ENCODE measurements at places on chromosomes 4 and X.

GRCh38 chr4:101806914-101807313, 16.4 kb downstream of the BANK1 start:
- DNase-seq = no peak

DNA sequence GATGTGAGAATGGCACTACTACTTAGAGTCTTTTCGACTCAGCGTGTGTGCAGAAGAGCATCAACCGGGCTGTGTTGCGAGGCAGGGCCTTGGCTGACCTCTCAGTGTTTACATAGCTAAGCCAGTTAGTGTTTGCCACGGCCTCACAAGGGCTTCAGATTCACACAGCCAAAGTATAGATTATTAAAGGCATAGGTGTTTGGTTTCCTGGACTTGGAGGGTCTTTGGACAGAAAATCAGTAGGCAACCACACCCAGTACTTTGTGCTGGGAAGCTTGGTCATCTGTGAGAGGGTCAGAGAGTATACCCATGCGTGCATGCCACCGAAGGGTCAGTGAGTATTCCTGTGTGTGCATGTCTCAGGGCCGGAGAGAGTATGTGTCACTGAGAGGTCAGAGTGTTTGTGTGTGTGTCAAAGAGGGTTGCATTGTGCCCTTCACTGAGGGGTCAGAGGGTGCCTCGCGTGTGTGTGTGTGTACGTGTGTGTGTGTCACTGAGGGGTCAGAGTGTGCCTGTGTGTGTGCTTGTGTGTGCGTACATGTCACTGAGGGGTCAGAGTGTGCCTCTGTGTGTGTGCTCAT, 69.7 kb upstream of the MSANTD1 start:
- no peak for DNase-seq

DNA sequence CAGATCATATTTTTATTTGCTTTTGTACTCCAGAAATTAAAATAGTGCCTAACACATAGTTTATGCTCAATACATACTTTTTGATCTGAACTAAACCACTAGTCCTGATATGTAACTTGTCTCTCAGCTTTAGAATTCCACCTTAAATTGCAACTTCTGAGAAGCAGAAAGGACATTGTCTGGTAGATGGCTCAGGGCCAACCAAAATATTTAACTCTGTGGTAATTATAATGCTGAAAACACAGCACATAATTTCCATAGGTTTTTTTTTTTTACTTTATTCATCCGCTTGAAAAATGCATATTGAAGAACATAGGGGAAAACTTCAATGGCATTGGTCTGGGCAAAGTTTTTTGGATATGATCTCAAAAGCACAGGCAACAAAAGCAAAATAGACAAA, 59.3 kb downstream of the AREG start:
- DNase-seq = no peak

DNA sequence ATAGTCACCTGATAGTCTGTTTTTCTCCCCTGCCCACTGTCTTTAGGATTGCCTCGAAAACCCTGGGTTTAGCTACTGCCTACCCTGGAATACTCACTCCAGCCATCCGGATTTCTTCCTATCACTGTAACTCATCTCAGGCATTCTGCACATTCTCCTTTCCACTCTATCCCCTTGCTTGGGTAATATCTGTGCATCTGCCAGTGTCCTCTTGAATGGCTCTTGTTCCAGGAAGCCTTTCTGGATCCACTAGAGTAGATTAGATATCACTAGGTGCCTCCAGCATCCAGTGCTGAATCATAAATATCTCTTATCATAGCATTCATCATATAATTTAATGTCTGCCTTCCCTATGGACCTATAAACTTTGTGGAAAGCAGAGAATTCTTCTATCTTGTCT, 17.1 kb upstream of the GALNT7 start:
- no peak for DNase-seq

DNA sequence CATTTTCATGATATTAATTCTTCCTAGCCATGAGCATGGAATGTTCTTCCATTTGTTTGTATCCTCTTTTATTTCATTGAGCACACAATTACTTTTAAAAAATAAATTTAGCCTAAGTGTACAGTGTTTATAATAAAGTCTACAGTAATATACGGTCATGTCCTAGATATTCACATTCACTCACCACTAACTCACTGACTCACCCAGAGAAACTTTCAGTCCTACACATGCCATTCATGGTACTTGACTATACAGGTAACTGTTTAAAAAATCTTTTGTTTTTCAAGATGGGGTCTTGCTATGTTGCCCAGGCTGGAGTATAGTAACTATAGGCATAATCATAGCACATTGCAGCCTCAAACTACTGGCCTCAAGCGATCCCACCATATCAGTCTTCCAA, 348.1 kb downstream of the RAPGEF2 start:
- DNase-seq = no peak

DNA sequence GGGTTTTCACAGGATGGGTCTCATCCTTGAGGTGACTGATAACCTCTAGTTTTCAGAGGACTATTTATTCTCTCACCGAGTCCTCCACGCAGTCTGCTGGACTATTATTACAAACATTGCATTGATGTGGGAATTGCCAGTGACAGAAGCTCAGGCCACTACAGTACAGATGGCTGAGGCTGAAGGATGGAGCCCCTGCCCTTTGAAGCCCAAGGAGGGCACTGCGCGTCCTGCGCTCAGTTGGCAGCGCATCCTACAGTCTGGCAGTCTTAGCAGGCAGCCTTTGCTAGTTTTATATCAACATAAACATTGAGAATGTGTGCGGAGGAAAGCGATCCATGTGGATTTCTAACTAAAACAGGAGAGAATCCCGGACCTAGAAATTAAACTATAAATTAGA, 1.5 kb upstream of the RELL1 start:
- DNase-seq = no peak

DNA sequence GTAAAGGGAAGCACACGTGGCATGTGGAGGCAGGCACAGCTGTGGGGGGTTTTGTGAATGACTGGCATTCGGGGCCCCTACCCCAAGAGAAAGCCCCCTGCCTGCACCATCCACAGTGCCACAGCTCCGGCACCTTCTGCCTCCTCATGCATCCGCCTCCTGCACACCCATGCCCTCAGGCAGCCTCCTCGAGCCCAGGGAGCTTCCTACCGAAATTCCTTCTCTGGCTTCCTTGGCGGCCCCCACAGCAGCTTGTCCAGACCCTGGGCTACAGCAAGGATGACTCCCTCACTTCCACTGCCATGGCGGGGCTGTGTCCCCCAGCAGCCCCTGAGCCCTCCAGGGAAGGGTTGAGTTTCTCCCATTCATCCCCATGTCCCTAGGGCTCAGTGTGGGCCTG, 99.9 kb downstream of the WFS1 start:
- DNase-seq = no peak

- no peak for DNase-seq
Measured at GRCh38 chrX:129678614-129679195, 23.9 kb upstream of the APLN start.

- peak; percentile 84 for DNase-seq
Measured at GRCh38 chrX:24241822-24242648, 71.8 kb downstream of the SUPT20HL2 start.

GRCh38 chr4:17115583-17115982, 217.1 kb upstream of the LDB2 start:
- DNase-seq = no peak

GRCh38 chr4:2767705-2768074, 11.6 kb upstream of the TNIP2 start:
- DNase-seq = no peak

- DNase-seq = no peak
Measured at GRCh38 chr4:23728971-23729370, 160.9 kb downstream of the PPARGC1A start.

DNA sequence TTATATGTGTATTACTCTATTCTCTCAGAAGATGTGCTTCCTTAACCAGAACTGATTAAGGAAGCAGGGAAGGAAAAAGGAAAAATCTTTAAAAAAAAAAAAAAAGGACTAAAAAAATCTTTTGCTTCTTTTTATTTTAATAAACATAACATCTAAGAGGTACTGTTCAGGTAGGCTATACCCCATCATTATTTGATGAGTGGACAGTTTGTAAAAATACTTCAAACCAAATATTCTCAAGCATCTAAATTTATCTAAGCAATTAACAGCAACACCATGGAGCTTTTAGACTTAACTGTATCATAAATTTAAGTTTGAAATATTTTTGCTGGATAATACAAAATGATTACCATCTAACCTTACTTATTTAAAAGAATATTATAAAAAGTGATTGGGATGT, 168.9 kb downstream of the MAB21L2 start:
- no peak for DNase-seq

- no peak for DNase-seq
Measured at GRCh38 chr4:81137446-81137845, 77.6 kb downstream of the PRKG2 start.

GRCh38 chrX:150647331-150647730, 45.9 kb upstream of the MTMR1 start:
- no peak for DNase-seq

DNA sequence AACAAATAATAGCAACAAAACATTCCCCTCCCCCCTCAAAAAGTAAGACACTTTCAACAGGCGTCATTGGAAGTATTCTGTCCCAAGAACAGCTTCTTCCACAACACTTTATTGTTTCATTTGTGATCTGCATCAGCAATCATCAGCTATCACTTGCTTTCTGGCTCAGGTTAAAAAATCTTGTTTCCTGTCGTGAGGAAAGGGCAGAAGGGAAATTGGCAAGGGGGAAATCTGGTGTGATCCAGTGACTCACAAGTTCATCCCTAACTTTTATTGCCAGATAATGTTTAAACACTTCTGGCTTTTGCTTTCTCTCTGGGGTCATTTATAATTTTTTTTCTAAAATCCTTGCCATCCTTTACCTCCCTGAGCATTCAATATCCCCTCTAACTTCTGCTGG, 247.4 kb upstream of the GIMD1 start:
- DNase-seq = no peak

- DNase-seq = no peak
Measured at GRCh38 chr4:71259280-71259679, 79.5 kb upstream of the SLC4A4 start.

- DNase-seq = no peak
Measured at GRCh38 chr4:13872155-13872554, 244.6 kb upstream of the BOD1L1 start.

- peak; percentile 54 for DNase-seq
Measured at GRCh38 chr4:159487284-159487747, 384.4 kb downstream of the RAPGEF2 start.

DNA sequence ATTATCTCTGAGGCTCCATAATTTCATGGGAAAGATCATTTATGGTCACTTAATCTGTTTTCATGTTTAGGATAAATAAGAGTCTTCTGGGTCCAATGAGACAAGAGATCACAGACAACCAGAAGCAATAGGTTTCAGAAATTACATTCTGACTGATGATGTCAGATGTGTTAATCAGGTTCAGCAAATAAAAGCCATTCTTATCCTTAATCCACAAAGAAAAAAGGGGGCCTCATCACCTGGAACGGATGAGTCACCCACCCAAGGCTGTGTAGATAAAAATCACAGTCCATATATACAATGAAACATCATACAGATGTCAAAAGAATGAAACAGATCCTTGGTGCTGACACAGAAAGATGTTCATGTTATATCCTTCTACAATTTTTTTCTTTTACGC, 36.6 kb downstream of the SYTL4 start:
- DNase-seq = no peak

GRCh38 chrX:104343428-104344129, 88.8 kb upstream of the ESX1 start:
- no peak for DNase-seq

DNA sequence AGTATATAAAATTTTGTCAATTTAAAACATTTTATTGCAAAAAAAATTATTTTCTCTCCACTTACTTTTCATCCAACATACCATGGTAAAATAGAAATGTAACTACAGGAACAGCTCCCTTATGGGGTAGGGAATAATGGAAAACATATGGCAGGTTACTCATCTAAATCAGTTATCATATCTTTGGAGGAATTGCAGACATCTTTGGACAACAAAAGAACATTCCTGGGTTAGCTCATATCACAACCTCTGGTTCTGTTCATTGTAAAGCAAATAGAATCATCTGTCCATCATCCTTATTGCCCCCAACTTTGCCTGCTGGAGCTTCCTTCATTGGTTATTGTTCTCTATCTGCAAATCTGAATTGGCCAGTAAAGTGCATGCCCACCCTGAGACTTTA, 387.5 kb upstream of the GRID2 start:
- DNase-seq = no peak

DNA sequence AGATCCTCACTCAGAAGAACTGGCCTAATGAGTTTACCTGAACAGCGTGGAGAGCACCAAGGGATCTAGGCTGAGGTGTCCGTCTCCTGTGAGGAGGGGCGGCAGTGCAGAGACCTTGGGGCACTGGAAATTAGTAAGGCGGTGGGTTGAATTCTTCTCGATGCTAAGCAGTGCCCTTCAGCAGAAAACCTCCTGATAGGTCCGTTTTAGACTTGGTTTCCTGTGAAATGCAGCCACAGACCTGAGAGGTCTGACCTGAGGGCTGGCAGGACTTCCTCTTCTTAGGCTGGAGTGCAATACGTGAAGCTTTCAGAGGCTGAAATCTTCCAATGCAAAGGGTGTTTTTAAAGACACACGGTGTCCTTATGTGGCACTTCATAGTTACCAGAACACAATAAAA, at the start of gene CLNK:
TSS of gene CLNK (minus strand) at position 138 of the 400 bp plus-strand sequence. CDS start 16,899 bp downstream, outside the sequence.
- DNase-seq = no peak

DNA sequence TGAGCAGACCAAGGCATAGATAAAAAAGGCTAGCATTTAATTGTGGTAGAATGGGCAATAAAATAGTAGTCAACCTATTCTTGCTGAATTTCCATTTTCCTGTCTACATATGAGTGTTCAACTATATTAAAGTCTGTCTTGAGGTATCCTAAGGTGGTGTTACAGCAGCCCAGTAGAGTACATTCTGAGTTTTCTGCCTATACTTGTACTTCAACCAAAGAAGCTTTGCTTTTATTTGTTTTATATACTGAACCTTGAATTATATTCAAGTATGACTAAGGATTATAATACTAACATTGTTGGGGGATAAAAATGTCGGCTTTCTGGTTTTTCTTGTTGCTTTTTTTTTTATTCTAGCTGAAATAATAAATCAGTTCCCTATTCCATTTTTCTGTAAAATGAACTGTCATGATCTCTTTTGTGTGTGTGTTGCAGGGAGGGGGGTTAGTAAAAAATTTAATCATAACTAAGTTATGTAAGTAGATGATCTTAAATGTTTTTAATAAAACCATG, 106.7 kb downstream of the PDLIM5 start:
- no peak for DNase-seq

- no peak for DNase-seq
Measured at GRCh38 chr4:54784161-54784671, 126.5 kb downstream of the KIT start.

DNA sequence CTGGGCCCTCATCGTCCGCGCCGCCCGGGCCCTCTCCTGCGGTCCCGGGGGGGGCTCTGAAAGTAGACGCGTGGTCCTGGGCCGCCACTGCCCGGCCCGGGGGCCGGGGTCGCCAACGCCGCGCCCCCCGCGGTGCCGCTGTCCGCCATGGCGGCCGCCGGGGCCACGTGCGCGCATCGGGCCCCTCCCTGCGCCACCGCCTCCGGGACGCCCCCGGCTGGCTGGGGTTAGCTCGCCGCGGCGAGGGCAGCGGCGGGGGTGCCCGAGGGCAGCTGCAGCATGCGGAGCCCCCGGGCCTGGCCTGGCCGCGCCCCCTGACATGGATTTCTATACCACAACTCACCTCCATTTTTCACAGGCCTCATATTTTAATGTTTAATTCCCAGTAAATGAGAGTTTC, 61.8 kb downstream of the ELF2 start:
- DNase-seq = no peak

Measured in HTR-8/SVneo (cell line).